ENCODE measurements at places on chromosomes 12 and 14.

- no peak for DNase-seq
These were observed 25.0 kb upstream of the P2RX7 start for GRCh38 chr12:121107681-121108080.

DNA sequence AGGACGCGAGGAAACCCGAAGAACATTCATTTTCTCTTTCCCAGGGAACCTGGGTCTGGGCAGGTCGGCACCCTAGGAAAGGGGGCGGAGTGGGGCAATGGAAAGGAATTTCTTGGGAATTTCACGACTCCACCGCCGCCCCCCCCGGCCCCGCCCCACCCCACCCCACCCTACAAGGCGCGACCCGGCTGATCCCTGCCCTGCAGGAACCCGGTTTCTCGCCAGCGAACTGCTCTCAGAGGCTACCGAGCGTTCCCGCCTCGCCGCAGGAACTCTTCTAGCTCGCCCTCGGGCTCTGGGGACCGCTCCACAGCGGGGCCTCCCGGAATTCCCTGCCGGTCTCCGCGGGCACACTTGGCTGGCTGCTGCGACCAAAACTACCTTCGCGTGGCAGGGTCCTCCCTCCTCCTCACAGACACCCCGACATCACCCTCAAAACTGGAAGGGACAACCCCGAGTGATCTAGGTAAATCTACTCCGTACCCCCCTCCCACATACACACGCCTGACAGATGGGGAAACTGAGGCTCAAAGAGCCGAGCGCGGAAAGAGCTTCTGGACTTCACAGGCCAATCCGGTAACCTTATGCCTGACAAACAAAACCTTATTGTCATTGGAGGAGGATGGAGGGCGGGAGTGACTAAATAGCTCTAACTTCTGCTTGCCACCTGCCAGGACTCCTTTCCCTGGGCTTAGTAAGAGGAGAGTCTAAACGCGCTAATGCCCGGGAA lies 785 bp upstream of the ACTN1 start:
- no peak for DNase-seq

GRCh38 chr12:41596190-41596589 lies 408.1 kb downstream of the PDZRN4 start:
- DNase-seq, result no peak

- no peak for DNase-seq
These were observed 6.7 kb downstream of the RIMBP2 start for GRCh38 chr12:130709151-130709970.

- no peak for DNase-seq
These were observed 26.0 kb downstream of the ASPG start for GRCh38 chr14:104111301-104112112.

GRCh38 chr14:58978343-58978742 lies 210.1 kb upstream of the DAAM1 start:
- DNase-seq, result no peak

- DNase-seq, result no peak
These were observed 388.9 kb downstream of the PCNX1 start for GRCh38 chr14:71296184-71296583.

- no peak for DNase-seq
These were observed 63.1 kb downstream of the BBS10 start for GRCh38 chr12:76284816-76285750.

GRCh38 chr12:62581288-62582064 lies 114.8 kb downstream of the MON2 start:
- DNase-seq, result no peak

DNA sequence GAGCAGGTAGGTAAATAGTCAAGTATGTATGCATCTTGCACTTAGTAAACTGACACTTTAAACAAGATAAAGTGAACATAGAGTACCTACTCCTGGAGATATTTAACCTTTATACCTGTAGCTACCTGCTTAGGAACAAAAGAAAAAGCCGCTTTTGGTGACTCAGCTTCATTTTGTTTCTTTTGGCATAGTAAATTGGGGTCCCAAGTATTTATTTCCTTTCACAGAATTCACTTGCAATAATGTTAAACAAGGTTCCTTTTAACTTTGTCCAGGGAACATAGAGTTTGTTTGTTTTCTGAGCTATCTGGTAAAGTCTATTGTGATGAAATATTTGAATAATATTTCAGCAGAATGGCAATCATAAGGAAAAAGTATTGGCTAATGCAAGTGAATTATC lies 20.0 kb downstream of the SLCO1B3 start:
- DNase-seq, result no peak

DNA sequence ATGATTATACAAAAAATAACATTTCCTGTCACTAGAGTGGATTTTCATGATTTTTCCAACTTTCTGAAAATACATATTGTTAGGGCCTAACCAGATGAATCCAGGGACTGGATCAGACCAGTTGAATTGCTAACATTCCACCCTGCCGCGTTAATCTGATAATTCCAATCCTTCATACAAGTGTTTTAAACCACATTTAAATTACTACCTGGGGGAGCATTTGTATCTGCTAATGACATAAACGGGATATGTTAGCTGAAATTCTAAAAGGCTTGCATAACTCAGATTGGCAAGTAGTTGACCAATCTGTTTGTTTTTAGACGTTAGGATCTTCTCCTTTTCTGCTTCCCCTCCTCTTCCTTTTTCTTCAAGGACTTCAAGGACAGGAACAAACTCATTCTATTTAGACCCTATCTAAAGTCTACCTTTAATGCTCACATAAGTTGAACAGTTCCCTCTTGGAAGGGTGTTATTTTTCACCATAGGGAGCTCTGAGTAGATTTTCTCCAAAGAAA lies 239.0 kb downstream of the ADAMTS20 start:
- no peak for DNase-seq

GRCh38 chr12:13032164-13032563 lies 12.0 kb upstream of the FAM234B start:
- DNase-seq, result no peak

- no peak for DNase-seq
These were observed 49.3 kb downstream of the DLK1 start for GRCh38 chr14:100775831-100776591.

DNA sequence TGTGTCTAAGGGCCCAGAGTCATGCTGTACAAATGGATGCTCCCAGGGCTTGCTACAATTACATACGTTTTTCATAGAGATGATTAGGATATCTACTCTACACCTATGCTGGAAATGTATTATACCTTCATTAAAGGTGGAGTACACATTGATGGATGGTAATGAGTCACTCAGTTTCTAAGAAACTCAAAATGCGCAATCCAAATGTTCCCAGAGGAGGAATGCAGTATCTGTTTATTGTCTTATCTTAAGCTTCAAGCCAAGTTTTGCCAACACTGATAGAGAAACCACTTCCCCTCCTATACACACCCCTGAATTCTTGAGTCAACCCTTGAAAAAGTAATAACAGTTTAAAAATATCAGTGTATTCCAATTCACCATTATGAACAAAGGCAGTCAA lies 266.6 kb upstream of the FAR2 start:
- no peak for DNase-seq

GRCh38 chr12:24814379-24815113 lies 134.4 kb downstream of the BCAT1 start:
- no peak for DNase-seq

DNA sequence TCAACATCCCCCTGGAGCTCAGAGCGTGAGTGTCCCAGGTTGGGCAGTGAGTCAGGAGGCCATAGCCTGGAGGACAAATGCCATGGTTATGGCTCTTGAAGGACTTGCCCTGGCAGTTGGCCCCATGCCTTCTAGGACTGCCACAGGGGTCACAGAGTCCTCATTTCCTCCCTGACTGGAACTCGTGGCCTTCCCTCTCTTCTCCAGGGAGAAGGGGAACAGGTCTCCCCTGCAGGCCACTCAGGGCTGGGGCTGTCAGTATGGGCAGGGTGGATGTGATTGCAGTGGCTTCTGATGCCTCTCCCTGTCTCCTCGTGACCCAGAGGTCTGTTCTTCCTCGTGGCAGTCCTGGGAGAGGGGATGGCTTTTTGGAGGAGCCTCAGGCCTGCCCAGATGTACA lies 70.7 kb downstream of the ADCK1 start:
- no peak for DNase-seq

- no peak for DNase-seq
These were observed 5.2 kb downstream of the OTUB2 start for GRCh38 chr14:94031161-94031882.

GRCh38 chr12:42679466-42679865 lies 89.9 kb upstream of the PRICKLE1 start:
- DNase-seq, result no peak

- no peak for DNase-seq
These were observed 9.1 kb downstream of the CRACR2A start for GRCh38 chr12:3743803-3744202.

GRCh38 chr12:71191509-71192196 lies 33.9 kb upstream of the TSPAN8 start:
- no peak for DNase-seq

GRCh38 chr12:129169928-129170327 lies 316.6 kb downstream of the GLT1D1 start:
- no peak for DNase-seq

DNA sequence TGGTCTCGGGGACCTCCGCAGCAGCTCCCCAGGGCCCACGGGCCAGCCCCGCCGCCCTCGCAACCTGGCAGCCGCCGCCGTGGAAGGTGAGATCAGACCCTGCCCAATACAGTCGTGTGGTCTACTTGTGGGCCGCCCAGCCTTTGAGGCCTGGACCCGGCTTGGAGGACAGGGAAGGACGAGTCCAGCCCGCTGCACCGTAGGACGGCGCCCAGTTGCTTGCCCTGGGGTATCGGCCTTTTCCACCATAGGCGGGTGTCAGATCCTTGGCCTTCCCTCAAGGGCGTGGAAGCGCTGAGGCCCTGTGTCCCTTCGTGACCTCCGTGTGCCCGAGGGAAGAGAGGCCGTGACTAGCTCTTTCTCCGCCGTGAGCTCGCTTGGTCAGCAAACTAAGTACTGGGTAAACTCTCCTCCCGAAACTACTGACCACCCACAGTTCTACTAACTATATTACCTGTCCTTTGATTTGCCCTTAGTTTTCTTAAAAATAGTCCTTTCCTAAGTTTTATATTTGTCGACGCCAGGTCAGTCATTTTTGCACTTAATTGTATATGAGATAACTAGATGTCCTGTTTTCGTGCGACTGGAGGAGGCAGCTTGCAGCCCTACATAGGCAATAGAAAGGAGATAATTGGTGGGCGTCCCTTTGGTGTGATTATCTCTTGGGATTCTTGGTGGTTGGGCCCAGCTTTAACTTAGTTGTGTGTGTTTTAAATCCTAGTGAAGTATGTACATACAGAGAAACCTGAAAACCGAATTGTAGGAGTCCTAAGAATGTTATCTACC lies 757 bp downstream of the SLC25A3 start:
- DNase-seq, result no peak

- no peak for DNase-seq
These were observed 26.2 kb upstream of the HSP90B1 start for GRCh38 chr12:103903993-103904392.

DNA sequence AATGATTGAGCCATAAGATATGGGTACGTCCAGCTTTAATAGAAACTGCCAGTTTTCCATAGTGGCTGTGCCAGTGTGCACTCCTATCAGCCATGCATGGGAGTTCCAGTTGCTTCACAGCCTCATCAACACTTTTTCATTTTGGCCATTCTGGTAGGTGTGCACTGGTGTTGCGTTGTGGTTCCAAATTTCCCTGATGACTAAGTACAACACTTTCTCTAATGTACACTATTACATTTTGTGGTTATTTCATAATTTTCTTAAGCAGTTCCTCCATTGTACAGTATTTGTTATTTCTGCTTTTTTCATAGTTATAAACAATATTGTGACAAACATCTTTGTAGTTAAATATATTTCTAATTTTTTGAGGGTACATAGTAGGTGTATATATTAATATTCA lies 21.5 kb upstream of the OAS1 start:
- DNase-seq, result no peak

GRCh38 chr12:57046947-57047890 lies 2.7 kb downstream of the MYO1A start:
- DNase-seq, result no peak

DNA sequence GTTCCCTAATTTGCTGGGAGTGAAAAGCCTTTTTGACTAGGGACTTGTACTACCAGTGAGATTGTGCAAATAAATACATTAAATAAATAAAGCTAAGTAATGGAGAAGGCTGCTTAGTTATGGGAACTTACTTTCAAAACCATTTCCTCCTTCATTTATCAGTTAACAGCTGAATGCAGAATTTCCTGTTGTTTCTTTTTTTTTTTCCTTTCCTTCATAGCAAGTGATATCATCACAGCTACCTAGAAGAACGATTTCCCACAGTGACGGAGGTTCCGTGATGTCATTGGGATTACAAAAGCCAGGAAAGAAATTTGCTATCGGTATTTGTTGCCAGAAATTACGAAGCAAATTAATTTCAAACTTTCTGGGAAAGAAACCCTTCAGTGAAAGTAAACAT lies 42.1 kb upstream of the SOCS2 start:
- no peak for DNase-seq

GRCh38 chr12:108649669-108650068 lies 16.0 kb upstream of the SELPLG start:
- DNase-seq, result no peak

DNA sequence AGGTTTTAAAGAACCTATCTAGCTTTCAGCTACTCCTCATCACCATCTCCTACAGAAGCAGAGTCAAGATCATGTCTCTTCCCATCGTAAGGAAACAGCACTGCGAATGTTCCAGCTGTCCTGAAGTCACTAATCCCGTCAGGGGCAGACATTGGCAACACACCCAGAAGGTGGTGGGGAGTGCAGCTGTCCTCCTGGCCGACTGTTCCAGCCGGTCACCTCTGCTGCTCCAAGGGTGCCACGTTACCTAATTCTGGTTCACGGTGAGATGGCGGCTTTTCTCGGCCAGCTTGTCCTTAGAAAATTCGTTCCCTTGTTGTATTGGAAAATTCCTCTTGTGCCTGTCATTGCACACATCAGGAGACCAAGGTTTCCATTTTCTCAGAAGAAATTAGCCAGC lies 196.2 kb downstream of the ZFP36L1 start:
- no peak for DNase-seq

- DNase-seq, result no peak
These were observed at the start of gene MSRB3 for GRCh38 chr12:65278576-65279368. MSRB3 (plus strand) TSS chr12:65278683; CDS start chr12:65308580, 29,897 bp downstream.

DNA sequence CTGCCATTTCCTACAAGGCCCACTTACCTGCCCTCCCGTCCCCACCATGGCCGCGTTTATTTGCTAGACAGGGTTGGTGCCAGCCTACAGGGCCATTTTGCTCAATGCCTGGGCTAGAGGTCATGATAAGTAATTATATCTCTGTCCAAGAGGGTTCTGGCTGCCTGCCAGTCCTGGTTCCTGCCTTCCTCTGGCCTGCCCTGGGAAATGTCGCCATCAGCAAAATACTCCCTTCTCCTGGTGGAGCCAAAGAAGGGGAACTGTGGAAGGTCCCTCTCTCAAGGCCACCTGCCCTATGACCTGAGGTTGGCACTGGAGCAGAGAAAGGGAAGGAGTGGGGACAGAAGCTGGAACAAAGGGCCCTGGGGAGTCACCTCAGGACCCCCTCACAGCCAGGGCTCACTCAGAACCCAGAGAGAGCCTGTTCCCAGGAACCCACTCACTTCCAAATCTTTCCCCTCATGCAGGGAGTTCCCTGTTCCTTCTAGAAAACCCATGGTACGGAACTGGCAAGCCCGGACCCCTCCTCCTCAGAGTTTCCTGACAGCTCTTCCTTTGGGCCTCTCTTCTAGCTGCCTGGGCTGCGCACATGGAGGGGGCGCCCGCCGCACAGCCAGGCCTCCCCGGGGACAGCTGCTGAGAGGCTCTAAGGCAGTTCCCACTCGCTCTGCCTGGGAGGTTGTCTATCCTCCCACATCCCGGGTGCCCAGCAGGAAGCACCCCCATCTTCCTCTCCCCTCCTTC lies 280.5 kb downstream of the DPF3 start:
- no peak for DNase-seq

Measured in esophagus squamous epithelium (tissue), 5 donors.